ENCODE measurements at places on chromosomes 4 and X.

- no peak for DNase-seq
Measured at GRCh38 chr4:26174027-26174426, 146.8 kb upstream of the RBPJ start.

DNA sequence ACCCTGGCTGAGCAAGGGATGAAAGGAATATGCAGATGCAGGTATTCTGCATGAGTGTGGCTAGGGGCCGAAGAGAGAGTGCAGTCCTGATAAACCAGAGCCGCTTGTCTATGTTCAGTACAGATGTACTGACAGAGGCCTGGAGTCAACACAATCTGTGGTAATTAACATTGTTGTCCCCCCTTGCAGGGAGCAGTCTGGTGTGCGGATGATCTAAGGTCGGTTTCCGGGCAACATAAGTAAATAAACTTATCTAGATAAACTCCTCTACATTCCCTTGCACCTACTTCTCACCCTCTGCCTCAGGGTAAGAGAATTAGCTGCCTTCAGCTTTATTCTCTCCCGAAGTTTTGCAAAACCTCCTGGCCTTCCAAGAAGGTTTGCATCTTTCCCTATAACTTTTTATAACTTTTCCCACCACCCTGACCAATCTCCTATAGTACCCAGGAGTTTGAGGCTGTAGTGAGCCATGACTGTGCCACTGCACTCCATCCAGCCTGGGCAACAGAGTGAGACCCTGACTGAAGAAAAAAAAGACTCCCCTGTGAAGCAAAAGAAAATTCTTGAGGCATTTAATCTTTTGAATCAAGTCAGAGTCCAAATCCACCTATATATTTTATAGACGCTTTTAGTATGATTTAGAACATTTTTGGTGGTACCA is 26.6 kb downstream of the SNX25 start:
- no peak for DNase-seq

- DNase-seq, result no peak
Measured at GRCh38 chrX:94524867-94525266, 850.9 kb downstream of the FAM133A start.

DNA sequence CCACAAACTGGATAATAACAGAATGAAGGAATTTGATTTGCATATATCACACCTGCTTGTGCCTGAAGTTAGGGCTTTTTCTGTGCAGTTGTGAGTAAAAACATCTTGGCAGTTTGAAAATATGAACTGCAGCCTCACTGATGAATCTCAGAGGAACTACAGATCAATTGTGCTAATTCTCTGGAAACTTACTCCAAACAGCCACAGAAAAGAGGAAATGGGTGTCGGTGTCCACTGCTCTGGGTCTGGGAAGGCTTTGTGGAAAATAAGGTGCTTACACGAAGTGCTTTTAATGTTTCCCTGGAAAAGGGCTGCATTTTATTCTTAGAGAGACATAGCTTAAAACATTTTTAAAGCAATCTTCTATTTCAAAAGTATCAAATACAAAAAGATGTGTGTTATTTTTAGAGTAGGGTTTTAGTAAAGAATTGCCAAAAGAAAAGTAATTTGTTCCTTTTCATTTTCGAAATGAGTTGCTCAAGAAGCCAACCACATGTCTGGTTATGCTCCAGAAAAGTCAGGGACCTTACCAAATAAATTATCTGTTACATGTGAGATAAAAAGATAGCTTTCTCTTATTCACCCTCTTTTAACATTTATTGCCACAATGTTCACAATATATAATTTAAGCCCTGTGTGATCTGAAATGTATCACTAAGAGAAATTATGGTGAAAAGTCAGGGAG is 240.1 kb downstream of the FRAS1 start:
- no peak for DNase-seq

GRCh38 chr4:153781717-153782416 is 7.0 kb downstream of the SFRP2 start:
- no peak for DNase-seq

DNA sequence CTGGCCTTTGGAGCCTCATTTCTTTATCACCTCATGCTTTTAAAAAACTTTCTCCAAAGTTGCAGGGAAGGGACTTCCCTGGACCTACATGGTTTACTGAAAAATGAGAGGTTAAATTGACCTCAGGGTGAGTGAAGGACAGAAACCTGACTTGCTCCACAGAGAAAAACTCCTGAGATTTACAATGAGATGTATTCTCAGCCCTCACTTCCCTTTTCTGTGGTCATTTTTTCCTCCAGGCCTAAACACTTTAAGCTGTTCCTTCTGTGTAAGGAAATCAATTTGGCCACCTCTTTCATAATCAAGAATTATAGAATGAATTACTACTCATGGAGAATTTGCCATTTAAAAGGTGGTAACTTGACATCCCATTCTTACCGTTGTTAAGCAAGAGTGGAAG is 77.9 kb downstream of the HPGD start:
- DNase-seq, result no peak

DNA sequence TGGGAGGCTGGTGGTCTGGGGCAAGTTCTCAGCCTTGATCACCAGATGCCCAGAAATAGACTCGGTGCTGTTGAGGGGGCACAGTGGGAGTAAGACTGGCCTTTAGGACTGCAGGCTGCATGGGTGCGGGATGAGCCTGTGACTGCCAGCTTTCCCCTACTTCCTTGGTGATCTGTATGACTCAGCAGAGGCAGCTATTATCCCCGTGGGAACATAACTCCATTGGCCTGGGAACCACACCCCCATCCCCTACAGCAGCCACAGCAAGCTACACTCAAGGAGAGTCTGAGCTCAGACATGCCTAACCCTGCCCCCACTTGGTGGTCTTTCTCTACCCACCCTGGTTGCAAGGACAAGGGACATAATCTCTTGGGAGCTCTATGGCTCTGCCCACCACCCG is 20.6 kb downstream of the CLIC2 start:
- DNase-seq, result no peak

- no peak for DNase-seq
Measured at GRCh38 chrX:136588036-136588435, 56.0 kb downstream of the VGLL1 start.

DNA sequence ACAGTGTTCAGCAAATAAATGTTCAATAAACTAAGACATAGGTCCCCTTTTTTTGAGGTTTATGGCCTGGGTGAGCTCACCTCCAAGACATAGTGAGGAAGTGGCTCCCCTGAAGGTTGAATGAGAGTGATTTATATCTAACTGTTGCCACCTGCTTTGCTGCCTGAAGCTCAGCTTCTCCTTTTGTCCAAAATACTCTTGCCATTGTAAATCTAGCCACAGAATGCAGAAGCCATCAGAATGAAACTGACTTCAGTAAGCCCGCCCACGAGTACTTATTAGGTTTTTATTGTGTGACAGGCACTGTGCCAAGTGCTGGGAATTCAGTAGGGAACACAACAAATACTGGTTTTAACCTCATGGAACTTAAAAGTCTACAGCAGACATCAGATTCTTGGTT is 18.0 kb downstream of the SPINK2 start:
- DNase-seq, result no peak

GRCh38 chr4:76546759-76547742 is 112.0 kb downstream of the SHROOM3 start:
- DNase-seq, result no peak
